ENCODE measurements at places on chromosomes 1 and 21. TPM values are rescaled to one million over a fixed set of nuclear protein-coding genes. Genes with fewer than 3 reads are reported as not detected.

The WARS2 gene
- total RNA-seq: 10.3 TPM

DNA sequence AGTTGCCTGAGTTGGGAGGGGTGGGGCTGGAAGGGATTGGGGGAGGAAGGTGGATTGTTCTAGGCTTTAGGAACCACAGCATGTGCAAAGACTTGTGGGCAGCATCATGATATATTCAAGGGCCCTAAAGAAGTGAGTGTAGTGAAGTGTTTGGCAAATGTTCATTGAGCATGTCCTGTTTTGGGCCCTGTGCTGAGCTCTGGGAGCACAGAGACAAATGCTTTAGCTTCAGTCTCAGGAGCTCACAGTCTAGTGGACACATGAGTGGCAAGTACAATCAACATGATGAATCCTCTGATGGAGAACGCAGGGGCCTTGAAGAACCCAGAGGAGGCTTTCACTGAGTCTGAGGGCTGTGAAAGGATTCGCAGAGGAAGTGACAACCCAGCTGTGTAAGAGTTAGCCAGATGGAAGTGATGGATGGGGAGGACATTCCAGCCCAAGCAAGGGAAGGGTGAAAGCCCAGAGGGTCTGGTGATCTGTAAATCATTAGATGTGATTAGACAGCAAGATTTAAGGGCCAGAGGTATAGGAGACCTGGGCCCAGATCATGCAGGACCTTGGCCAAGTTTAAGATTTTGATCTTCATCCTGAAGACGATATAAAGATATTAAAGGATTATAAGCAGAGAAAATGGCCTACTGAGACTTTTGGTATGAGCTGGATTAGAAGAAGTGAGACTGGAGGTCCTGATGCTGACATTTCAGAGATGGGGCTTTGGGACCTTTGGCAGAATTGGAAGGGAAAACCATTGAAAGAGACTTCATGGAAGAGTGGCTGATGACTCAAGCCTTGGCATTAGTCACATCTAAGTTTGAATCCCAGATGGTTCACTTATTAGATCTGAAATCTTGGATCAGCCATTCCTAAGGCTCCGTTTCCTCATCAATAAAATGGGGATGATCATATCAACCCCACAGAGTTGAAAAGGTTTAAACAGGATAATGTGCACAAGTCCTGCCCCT, 4.6 kb downstream of the IPO13 start:
- no peak overlapping the region for H3K4me3 ChIP-seq
- peaks cover 25% of the 10 kb centered on the region for H3K4me1 ChIP-seq
- no peak overlapping the region for H3K27ac ChIP-seq
- peaks cover 4% of the 10 kb centered on the region for H3K36me3 ChIP-seq
- no peak for DNase-seq

The TMPRSS15 gene
- total RNA-seq: not detected

The OR13G1 gene
- total RNA-seq: not detected

The UBE2U gene
- not detected for total RNA-seq

DNA sequence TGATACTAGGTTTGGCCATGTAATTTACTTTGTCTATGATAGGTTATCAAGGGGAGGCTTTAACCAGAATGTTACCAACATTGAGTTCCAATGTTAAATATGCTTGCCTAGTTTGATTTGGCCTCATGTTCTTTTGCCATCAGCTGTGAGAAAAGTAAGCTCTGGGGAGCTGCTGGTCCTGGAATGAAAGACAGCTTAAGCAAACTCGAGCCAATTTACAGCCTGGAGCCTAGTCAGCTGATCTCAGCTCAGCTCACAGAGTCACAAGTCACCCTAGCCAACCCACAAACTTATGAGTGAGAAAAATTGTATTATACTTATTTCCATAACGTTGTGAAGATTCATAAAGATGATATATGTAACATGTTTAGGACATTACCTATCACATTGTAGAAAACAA, 426.7 kb downstream of the RWDD3 start:
- no peak overlapping the region for H3K27ac ChIP-seq
- no peak overlapping the region for H3K4me3 ChIP-seq
- no peaks in the 10 kb centered on the region for H3K4me1 ChIP-seq
- H3K27me3 ChIP-seq: no peaks in the 10 kb centered on the region
- DNase-seq: no peak

The RHOU gene
- total RNA-seq: 7.9 TPM

- H3K27ac ChIP-seq: no peak overlapping the region
- DNase-seq: peak; percentile 61
- no peaks in the 10 kb centered on the region for H3K27me3 ChIP-seq
- H3K4me1 ChIP-seq: peaks cover 6% of the 10 kb centered on the region
- H3K36me3 ChIP-seq: peaks cover 57% of the 10 kb centered on the region
- H3K4me3 ChIP-seq: no peak overlapping the region
Observed at GRCh38 chr1:147273409-147274336, 31.2 kb downstream of the CHD1L start.
